Stimulated activated CD4-positive, alpha-beta T cell treated with anti-CD3 and anti-CD28 coated beads, TNF-alpha, amount 100 ng/mL, for 1 hour (primary cell): ENCODE measurements at places on chromosomes 5 and 9.

- DNase-seq = no peak
Measured at GRCh38 chr9:37745970-37746369, 7.6 kb upstream of the TRMT10B start.

- no peak for DNase-seq
Measured at GRCh38 chr9:92004045-92004392, 54.0 kb upstream of the ROR2 start.

- DNase-seq = no peak
Measured at GRCh38 chr5:171162596-171162995, 146.5 kb upstream of the TLX3 start.

GRCh38 chr9:70428781-70429180, 14.3 kb upstream of the KLF9 start:
- DNase-seq = no peak

- DNase-seq = no peak
Measured at GRCh38 chr9:130106860-130107233, 53.1 kb downstream of the GPR107 start.

DNA sequence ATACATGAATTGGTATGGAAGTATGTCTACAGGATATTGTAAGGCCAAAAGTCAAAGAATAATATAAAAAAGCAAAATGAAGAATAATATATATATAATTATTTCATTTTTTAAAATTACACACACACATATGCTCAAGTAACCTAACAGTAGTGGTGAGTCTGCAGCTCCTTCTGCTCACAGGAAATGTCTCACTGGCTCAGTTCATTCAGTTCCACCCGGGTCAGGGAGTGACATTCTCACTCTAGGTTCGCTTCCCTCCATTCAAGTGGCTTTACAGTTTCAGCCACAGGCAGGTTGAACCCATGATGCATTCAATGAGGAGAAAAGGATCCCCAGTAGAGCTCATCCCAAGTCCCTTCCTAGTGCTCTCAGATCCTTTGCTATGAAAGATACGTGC, 90.8 kb downstream of the SUSD1 start:
- no peak for DNase-seq

DNA sequence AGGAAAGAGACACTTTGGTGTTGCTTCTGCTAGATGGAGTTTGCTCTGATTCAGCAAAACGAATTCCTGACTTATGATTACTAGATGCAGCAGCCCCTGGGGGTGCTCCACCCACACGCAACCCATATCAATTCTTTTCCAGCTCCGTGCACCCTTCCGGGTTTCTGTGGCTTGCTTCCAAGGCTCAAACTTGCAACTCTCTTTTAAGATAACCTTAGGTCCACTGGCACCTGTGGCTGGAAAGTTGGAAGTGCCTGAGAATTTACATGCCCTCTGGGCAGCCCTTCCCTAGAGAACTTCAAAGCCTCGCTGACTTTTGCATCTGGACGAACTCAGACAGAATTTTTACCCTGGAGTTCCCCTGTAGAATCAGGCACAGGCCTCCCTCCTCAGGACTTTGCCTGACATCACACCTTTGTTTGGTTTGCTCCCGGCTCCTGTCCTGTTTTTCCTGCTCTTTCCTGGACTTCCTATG, 224.9 kb downstream of the SNX18 start:
- DNase-seq = no peak

- no peak for DNase-seq
Measured at GRCh38 chr9:10366171-10366779, 246.5 kb downstream of the PTPRD start.

DNA sequence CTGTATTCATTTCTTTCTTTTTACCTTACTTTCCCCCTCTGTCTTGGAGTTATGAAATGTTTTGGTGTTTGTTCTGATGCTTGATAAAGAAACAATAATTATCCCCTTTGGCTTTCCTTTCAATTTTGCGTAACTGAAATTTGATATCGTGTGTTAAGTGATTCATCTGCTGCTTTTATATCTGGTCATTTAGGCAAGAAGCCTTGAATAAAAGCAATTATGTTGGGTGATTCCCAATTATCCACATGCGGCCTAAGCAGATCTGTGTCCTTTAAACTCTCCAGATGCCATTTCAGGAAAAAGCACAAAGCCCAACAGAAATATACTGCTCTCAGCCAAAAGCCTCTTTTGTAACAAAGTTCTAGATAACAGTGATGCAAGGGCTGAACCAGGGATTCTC, 92.8 kb downstream of the TAF11L14 start:
- DNase-seq = no peak

GRCh38 chr5:57037355-57037754, 85.4 kb upstream of the MIER3 start:
- DNase-seq = no peak

DNA sequence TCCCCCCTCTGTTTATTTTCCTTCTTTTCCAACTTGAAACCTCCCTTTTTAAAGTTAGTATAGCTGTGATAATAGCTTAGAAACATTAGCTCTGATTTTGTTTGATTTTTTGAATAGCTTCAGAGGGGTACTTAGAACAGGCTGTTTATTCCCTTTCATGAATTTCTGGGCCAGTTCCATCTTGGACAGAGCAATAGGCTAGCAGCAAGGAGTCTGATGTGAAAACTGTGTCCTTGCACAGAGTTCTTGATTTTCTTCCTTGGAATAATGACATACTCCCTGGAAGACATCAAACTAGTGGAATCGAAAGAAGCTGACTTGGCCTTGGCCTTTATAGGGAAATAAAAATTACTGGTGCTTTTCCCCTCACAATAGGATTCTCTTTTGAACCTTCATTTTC, 32.9 kb downstream of the NTRK2 start:
- no peak for DNase-seq

DNA sequence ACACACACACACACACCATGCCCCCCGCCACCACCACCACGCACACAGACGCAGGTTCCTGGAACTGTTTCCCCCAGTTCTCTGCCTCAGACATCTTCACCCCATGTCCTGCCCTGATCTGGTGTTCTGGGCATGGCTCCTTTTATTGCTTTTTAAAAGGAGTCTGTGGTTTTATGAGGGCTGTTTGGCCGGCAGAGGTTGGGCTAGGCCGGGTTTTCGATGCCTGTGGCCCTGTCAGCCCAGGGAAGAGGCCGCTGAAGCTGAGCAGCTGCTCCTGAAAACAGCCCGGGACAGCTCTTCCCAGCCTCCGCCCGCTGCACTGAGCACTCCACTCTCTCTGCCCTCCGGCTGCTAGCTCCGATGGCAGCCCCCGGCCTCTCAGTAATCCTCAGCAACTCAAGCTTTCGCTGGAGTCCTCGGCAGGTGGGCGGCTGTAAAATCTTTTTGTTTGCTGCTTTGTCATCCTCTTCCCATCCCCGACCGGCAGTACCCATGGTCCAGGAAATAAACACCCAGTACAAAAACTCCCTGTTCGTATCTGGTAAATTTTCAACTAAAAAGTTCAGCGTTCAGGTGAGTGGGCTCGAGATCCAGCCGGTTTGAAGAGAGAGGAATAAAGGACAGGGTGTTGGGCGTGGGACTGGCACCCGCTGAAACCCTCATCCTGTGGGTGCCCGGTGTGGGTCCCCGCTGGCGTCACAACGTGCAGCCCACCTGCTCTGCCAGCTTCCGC, 103.0 kb upstream of the ERCC6L2 start:
- DNase-seq = no peak

DNA sequence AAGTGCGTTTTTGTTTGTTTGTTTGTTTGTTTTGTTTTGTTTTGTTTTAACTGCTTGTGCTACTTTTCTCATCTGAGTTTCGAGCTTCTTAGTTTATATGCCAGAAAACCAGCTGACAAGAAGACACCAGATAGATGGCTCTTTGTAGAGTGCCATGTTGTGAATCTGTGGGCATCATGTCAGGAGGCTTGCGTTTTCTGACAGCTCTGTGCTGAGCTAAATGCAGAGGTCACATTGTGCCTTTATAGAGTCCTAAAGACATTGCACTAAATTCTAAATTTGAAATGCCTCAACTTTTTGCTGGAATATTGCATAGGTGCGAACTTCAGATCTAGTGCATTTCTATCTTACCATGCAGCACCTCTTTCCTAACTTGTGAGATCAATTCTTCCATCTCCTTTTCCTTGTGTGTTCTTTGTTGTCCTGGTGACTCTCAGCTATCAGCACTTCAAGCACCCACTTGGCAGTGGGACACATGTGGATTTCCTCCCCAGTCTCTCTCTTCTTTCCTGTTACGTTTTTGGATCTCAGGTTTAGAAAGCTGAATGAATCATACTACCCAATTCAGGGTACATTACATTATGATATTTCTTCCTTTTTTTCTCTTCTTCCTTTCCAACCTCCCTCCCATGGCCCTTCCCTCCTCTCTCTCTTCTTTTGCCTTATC, 379.0 kb upstream of the RPS23 start:
- DNase-seq = no peak

- DNase-seq = no peak
Measured at GRCh38 chr5:66932457-66932856, 264.1 kb downstream of the CD180 start.

DNA sequence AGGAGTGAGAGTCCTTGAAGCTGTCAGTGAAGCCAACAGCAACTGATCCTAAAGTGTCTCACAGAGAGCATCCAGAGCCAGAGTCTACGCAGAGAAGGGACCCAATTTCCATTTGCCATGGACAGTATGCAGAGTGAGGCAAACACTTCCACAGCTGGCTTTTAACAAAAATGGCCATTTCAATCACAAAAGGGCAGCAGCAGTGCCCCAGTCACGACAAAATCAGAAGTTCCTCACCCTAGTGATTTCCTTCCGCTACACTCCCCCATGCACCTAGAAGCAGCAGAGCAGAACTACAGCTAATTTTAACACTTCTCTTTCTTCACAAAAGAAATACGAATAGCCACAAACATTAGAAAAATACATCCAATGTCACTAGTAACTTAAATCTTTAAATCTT, 27.9 kb downstream of the FBXW11 start:
- DNase-seq = no peak

DNA sequence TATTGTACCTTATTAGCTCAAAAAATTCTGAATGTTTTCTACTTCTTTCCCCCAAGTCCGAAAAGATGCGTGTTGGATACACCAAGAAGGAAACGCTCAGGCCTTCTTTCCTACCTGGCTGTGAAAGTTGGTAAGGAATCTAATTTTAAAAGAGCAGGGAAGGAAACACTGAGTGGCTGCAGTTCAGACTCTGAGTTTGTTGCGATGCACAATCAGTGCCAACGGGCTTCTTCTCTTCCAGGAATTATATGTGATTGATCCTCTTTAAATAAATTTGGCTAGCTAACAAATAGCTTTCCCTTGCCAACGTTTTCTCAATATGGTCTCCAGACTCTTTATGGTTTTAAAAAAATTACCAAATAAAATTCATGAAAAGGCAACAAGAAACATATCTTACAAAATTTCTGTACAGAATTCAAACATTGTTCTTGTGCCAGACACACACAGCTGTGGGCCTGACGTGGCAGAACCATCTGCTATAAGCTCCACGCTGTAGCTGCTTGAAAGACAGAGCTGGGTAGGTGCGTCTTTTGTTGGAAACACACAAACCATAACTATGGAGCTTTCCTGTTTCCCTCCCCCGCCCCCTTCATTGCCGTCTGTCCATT, 493.1 kb downstream of the ZNF608 start:
- no peak for DNase-seq
